Effector memory CD4-positive, alpha-beta T cell (primary cell): ENCODE measurements at places on chromosomes 13 and 19.

- no peak for DNase-seq
Measured at GRCh38 chr13:40537146-40537895, 129.1 kb downstream of the FOXO1 start.

DNA sequence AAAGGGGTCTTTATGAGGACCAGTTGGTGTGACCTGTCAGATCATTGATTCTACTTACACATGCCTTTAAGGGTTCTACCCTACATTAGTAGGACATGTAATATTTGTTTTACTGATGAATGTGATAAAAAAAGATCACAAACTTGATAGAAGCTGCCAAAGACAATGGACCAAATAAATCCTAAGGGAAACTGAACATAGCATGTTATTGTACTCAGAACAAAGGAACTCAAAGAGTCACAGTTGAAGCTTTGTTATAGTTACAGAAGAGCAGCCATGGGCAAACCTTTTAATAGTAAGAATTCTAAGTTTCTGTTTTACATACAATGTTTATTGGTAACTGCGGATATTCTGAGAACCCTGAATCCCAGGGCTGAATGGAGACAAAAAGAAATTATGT, 780.1 kb downstream of the SLITRK6 start:
- no peak for DNase-seq

DNA sequence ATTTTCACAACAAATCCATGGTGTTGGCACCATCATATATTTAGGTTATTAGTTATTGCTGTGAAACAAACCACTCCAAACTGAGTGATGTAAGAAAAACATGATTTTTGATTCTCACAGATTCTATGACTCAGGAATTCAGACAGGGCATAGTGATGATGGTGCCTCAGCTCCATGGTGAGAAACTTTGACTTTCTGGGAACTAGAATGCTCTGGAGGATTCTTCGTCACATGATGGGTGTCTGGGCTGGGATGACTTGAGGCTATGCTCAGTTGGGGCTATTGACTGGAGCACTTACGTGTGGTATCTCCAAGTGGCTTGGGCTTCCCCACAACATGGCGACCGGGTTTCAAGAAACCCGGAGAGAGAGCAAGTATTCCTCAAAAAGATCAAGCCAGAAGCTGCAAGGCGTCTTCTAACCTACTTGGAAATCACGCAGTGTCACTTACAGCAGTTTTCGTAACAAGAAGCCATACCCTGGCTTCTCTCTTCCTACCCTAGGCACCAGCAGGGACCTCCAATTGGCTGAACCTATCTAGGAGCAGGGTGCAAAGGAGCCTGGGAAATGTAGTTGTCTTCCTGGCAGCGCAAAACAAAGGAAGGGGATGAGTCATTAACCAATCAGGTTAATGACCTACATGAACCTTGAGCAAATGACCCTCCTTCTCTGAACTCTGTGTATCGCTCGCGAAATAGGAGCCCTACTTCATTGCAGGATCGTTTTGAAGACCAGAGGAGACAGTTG, 22.4 kb downstream of the VAV1 start:
- DNase-seq: no peak

DNA sequence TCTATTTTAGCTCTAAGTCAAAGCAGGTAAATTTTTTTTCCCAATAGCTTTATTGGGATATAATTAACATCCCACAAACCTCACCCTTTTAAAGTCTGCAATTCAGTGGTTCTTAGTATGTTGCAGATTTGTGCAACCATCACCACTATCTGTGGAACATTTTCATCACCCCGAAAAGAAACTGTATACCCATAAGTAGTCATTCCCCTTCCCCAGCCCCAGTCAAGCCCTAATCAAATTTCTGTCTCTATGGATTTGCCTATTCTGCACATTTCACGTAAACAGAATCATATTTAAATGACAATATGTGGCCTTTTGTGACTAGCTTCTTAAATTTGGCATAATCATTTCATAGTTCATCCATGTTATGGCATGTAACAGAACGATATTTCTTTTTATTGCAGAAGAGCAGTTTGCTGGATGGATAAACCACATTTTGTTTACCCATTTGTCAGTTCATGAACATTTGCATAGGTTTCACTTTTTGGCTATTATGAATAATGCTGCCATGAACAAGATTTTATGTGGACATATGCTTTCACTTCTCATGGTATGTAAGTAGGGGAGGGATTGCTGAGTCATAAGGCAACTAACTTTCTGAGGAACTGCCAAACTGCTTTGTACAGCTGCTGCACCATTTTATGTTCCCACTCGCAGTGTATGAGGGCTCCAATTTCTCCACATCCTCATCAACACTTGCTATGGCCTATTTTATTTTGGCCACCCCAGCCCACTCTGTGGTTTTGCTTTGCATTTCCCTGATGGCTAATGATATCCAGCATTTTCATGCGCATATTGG, 10.9 kb downstream of the SLC46A3 start:
- no peak for DNase-seq

GRCh38 chr19:7859831-7860713, 14.1 kb downstream of the PRR36 start:
- no peak for DNase-seq

- DNase-seq: no peak
Measured at GRCh38 chr13:102708211-102708610, 13.4 kb upstream of the METTL21C start.
